Activated T-cell treated with anti-CD3 and anti-CD28 coated beads for 48 hours (primary cell): ENCODE measurements at places on chromosomes 3 and 15.
A peak's percentile ranks its signal among the peaks of the same experiment; 100 is the strongest.

DNA sequence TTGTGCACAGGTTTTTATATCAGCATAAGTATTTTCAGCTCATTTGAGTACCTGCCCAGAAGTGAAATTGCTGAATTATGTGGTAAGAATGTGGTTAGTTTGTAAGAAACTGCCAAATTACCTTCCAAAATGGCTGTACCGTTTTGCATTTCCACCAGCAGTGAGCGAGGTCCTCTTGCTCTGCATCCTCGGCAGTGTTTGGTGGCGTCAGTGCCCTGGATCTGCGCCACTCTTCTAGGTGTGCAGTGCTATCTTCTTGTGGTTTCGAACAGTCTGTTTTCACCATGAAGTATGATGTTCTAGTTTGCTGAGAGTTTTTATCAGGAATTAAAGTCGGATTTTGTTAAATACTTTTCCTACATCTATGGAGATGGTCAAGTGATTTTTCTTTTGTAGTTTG lies 24.8 kb upstream of the PCSK6 start:
- DNase-seq: no peak

GRCh38 chr15:56608993-56609392 lies 124.3 kb downstream of the ZNF280D start:
- DNase-seq: no peak

- no peak for DNase-seq
These were observed 34.0 kb downstream of the CBLB start for GRCh38 chr3:105834768-105835167.

- no peak for DNase-seq
These were observed 1.9 kb downstream of the ADAMTS9 start for GRCh38 chr3:64685800-64686445.

GRCh38 chr15:57100136-57100539 lies 181.7 kb downstream of the TCF12 start:
- DNase-seq: no peak

- DNase-seq: no peak
These were observed 122.4 kb downstream of the UBE2E2 start for GRCh38 chr3:23325466-23326065.

GRCh38 chr3:28012830-28013229 lies 228.6 kb upstream of the CMC1 start:
- no peak for DNase-seq

GRCh38 chr3:182124187-182124586 lies 412.5 kb downstream of the SOX2 start:
- DNase-seq: no peak

GRCh38 chr3:113200946-113201345 lies 10.4 kb upstream of the BOC start:
- no peak for DNase-seq

DNA sequence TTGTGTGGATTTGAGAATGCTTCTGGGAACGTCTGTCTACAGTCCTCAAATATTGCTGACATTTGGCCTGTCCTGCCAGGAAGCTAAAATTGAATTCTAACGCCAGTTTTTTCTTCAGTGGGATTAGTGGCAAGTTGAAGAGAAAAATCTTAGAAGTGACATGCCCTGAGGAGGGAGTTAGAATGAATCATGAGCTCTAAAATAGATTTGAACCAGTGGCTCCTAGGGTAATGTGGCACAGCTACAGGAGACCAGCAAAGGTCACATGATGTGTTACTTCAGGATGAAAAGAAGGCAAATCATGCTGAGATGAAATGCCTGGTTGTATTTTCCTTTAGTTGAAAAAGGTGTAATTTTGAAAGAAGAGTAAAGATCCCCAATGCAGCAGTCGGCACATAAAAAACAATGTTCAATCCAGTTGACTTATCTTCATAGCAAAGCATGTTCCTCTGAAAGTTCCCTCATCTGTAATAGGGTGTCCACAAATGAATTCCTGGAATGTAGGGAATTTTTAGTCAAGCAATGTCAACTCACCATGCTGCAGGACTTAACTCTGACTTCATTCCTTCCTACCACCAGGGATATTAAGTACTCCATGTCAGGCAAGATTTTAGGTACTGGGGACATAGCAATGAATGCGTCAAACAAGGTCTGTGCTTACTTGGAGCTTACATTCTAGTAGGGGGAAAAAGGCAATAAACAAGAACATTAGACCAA lies 171.6 kb downstream of the CADPS start:
- no peak for DNase-seq

DNA sequence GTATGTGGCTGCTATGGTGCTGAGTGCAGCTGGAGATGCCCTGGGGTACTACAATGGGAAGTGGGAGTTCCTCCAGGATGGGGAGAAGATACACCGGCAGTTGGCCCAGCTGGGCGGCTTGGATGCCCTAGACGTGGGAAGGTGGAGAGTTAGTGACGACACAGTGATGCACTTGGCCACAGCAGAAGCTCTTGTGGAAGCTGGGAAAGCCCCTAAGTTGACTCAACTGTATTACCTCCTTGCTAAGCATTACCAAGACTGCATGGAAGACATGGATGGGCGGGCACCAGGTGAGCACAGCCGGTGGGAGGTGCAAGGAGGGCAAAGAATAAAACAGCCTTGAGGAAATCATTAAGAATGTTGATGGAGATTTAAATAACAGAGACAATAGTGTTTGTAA lies 2.9 kb downstream of the ADPRH start:
- peak; percentile 18 for DNase-seq

DNA sequence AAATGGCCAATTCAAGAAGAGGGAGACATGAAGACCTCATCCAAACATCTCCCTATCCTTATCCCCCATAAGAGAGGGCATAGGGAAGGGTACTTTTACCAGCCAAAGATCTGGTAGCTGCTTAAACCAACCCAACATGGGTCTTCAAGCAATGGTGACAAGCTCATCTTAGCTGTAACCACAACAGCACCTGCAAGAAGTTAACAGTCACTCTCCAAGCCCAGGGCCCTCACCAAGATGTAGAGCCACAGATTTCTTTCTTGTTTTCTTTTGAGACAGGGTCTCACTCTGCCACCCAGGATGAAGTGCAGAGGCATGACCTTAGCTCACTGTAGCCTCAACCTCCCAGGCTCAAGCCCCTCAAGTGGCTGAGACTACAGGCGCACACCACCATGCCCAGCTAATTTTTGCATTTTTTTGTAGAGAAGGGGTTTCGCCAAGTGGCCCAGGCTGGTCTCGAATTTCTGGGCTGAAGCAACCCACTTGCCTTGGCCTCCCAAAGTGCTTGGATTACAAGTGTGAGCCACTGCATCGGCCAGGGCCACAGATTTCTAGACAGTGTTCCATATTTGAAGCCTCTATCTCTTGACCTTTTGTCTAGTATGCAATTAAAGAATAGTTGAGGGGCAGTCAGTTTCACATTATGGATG lies 57.1 kb downstream of the DHX30 start:
- DNase-seq: no peak

DNA sequence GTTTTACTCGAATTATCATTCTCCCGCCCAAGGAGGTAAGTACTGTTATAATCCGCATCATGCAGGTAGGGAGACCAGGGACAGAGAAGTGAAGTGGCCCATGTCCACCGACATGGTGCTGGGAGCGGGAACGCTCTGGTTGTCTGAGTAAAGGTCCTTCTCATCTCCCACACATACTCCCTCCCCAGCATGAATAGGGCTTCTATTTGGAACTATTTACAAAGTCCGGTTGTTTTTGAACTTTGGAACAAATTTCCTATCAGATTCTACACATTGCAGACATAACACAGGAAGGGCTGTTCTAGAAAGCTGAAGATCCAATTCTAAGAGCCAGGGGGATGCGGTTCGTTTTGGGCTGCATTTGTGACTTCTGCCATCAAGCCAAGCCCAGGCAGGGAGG lies 94.8 kb upstream of the TLE3 start:
- no peak for DNase-seq

DNA sequence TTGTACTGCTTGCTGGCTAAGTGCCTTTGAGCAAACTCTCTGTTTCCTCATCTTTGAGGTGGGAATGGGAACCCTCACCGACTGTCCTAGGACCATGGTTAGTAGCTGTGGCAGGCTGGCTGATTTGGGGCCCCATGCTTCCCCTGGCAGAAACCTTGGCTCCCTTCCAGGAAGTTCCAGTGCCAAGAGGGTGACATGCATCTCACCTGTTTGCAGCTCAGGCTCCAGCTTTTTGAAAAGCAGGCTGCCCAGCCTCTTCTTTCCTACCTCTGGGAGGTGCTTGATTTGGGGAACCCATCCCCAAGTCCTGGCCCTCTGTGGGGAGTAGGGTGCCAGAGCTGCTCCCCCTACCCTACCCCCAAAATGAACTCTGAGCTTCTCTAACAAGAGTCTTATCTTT lies 50.8 kb downstream of the RAB11A start:
- DNase-seq: no peak

- DNase-seq: no peak
These were observed 569 bp upstream of the ALDH1A3 start for GRCh38 chr15:100879061-100879463.

GRCh38 chr3:32698506-32698905 lies 13.5 kb downstream of the CNOT10 start:
- no peak for DNase-seq

DNA sequence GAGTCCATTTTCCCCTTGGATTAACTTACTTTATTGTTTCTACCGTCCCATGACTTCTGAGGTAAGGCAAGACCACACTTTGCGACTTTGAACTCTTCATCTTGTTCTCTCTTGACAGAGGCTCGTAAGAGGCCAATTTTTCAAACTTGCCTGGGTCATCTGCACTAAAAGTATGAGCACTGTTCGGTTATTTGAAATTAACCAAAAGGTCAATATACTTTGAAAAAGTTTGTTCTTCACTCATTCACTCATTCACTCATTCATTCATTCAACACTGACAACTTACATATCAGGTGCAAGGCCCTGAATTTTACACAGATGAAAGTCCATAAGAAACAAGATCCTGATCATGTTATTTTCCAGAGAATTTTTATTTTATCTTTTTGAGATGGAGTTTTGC lies 57.9 kb downstream of the ATP1B3 start:
- DNase-seq: no peak

DNA sequence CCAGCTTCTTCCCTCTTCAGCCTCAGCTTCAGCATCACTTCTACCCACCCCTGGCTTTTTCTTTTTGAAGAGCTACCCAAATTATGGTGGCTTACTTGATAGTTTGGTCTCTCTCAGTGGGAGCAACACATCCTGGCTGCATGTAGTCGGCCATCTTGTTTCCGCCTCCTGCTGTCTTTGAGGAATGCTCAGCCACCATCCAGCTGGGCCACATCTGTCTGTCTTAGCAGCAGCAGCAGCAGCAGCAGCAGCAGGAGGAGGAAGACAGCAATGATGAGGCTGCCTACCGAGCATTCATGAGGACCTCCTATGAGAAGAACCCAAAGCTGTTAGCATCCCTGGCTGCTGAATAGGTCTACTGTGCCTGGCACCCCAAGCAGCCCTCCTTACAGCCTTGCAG lies 19.7 kb downstream of the IL16 start:
- no peak for DNase-seq

GRCh38 chr3:53702776-53703530 lies 143.3 kb downstream of the CHDH start:
- DNase-seq: no peak

DNA sequence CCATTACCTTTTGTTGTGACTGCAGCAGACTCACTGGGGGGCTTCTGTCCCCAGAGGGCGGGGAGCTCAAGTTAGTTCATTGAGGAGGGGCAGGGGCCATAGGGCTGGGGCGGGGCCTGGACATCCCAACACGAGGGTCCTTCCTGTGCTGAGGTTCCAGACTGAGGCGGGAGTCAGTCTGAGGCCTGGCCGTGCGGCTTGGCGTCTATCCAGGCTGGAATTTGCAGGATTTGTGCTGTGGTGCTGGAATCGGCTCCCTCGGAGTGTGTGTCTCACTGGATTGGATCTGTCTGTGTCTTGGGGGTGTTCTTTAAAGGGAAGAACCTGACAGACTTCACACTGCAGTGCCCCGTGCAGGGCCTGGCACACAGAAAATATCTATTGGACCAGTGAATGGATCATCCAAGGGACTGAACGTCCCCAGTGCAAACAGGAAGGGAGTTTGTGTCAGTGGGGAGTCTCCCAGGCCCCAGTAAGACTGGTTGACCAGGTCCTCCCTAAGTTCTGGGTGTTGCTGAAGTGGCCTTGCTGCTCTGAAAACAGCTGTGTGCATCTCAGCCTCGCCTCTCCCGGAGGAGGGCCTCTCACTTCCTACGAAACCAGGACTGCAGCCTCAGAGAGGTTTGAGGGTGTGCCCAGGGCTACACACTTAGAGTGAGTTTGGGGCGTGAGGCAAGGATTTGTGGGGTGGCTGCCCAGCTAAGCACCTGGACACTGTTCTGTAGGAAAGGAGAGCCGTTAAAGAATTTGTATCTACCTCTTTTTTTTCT lies 26.1 kb downstream of the GOLGA6L2 start:
- DNase-seq: no peak

GRCh38 chr15:55320238-55320550 lies 1.2 kb downstream of the PIGB start:
- DNase-seq: no peak
